ENCODE measurements at places on chromosomes 3 and 15. TPM values are rescaled to one million over a fixed set of nuclear protein-coding genes. Genes with fewer than 3 reads are reported as not detected.

RBP2 gene
- not detected for total RNA-seq

RARRES1 gene
- 446 TPM for total RNA-seq

FOXB1 gene
- total RNA-seq, result not detected

GPR149 gene
- total RNA-seq, result not detected

IL16 gene
- total RNA-seq, result 21.8 TPM

GP9 gene
- total RNA-seq, result 0.48 TPM

ALDH1A3 gene
- 26.6 TPM for total RNA-seq

GUCA1C gene
- not detected for total RNA-seq

PEX11A gene
- total RNA-seq, result 7.1 TPM

NRG4 gene
- total RNA-seq, result not detected

GPR87 gene
- total RNA-seq, result not detected

SPINK8 gene
- total RNA-seq, result not detected

CLDN18 gene
- total RNA-seq, result not detected

ABI3BP gene
- 243 TPM for total RNA-seq

ZBED2 gene
- not detected for total RNA-seq

FBXL2 gene
- total RNA-seq, result 9.8 TPM

INSYN1 gene
- 12.8 TPM for total RNA-seq

GPR171 gene
- 0.83 TPM for total RNA-seq

CPNE9 gene
- not detected for total RNA-seq

GOLGA8Q gene
- total RNA-seq, result 0.67 TPM

Data from posterior vena cava (tissue), 2 donors.